ENCODE measurements at places on chromosomes 1 and 21.
A peak's percentile ranks its signal among the peaks of the same experiment; 100 is the strongest.

DNA sequence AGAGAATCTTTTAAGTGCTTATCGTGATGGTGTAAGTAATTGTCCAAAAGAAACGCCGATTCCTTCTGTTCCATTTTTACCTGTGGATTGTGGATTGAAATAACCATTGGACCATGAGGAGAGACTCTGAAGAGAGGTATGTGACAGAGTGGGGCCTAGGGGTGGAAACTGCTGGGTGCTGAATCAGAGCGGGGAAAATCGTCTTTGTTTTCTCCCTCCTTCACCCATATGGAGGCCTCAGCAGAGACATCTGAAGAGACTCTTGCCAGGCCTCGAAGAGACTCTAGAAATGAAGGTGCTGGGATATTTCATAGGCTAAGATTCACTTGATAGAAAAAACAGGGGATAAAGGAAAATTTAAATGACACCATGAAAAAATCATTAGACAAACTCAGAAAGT lies 1327.0 kb downstream of the BRINP3 start:
- DNase-seq = no peak

DNA sequence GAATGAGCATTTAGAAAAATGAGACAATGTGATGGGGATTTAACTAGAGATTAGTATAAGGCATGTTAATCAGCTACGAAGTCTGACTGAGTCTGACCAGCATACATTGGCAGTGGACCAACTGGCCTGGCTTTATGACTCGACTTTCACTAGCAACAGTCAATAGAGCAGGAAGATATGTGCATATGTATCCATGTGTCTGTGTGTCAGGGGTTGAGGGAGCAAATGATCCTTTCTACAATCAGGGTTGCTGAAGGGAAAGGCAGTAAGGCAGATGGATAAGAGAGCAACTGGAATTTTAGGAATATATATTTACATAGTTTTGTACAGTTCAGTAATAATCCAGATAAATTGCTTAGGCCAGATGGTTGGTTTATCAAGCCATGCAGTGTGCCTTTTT lies 645.6 kb downstream of the PLA2G4A start:
- no peak for DNase-seq

DNA sequence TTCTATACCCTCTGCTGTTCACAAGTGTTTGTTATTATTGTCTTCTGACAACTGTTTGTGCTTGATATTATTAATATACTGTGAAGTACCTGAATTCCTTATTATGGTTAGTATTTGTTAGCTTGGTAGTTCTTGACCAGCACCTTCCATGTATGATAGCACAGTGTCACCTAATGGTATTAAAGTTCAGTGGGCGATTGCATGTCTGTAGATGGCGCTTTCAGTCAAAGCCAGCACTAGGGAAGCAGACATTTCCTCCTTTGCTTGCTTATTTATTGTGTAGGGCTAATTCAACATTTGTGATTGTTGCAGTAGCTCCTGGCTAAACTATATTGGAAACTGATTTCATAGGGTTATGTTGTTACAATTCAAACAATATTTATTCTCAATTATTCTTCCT lies 218.0 kb downstream of the ZP4 start:
- DNase-seq = peak; percentile 0

DNA sequence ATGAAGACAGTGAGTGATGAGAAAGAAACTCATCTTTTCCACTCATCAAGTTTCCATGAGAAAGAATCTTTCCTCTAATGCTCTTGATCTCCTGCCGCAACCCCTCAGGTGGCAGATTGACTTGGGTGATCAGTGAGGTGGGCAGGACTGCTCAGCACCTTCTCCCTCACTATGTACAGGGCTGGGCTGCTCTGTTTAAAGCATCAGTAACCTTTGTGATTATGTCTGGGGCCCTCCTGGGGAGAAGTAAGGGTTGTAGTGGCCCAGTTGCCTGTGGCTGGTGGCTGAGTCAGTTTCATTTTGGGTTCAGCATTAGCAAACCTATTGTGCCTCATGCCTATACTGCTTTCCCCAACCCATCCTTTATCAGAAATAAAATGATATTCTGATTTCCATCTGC lies 366.0 kb downstream of the TTLL7 start:
- no peak for DNase-seq

GRCh38 chr1:56972976-56973375 lies 7.2 kb upstream of the C8B start:
- no peak for DNase-seq

DNA sequence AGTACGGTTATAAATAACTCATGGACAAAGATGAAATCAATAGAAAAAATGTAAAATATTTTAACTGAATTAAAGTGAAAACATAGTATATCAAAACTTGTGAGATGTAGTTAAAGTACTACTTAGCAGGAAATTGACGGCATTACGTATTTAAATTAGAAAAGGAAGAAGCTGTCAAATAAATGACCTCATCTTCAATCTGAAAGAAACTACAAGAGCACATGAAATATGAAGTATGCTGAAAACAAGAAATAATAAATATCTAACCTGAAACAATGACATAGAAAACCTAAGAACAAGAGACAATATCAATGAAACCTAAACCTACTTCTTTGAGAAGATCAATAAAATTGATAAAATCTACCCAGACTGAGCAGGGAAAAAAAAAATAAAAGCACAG lies 122.2 kb upstream of the PDE4B start:
- no peak for DNase-seq

- no peak for DNase-seq
These were observed 262.9 kb downstream of the RHOU start for GRCh38 chr1:228998179-228998578.

DNA sequence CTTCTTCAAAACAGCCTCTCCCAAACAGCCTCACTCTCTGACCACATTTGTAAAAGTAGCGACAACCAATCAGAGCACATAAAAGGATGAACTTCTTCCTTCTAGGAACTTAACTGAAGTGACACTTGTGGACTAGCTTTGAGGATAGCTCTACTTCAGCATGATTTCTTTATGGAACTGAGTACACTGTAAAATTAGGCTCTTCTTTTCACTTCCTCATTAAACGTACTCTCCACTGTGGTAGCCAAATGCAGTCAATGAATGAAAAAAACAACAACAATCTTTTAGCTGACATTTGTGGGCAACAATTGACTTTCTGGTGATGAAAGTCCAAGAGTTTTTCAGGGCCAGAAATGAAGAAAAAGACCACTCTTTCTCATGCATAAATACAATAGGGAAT lies 9.6 kb downstream of the LRRC53 start:
- no peak for DNase-seq

GRCh38 chr21:46111857-46112724 lies 14.2 kb downstream of the COL6A2 start:
- DNase-seq = no peak

DNA sequence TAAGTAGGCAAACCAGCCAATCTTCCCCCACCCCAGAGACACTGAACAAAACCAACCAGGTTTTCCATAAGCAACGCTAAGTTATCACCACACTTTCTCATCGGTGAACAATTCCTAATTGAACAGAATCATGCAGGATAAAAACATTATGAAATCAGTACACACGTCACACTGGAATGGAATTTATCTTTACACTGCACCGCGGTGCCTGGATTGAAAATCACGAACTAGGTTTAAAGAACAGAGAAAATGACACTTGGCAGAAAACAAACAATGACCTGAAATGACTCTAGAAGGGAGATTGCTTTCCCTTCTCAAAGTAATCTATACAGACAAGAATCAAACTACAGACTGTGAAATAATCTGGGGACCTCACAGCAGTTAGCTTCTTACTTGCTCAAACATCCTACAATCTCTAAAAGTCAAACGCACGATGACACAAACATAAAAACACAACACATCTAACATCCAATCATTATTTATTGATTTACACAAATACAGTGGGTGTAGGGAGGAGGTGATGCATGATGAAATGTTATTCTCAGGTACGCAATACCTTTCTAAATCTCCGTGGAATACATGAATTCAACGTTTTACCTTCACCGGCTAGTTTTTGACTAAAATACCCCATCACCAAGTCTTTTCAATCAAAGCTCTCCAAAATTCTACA lies 1.9 kb downstream of the EIF4G3 start:
- DNase-seq = no peak

DNA sequence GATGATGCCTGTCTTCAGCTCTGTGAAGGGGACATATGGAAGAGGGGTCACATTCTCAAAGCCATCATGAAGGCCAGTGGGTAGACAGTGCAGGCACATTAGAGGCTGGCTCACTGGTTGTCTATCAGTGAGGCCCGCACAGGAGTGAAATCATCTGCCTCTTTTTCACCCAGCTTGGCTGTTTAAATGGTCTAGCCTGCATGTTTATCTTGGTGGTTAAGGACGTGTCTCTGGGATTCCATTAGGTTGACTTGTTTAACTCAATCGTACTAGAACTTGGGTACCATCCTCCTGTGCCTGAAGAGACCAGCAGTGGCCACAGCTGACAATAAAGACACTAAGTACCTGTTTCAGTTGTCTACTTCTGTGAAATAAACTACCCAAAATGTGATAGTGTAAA lies 219.3 kb downstream of the PLPP3 start:
- DNase-seq = no peak

DNA sequence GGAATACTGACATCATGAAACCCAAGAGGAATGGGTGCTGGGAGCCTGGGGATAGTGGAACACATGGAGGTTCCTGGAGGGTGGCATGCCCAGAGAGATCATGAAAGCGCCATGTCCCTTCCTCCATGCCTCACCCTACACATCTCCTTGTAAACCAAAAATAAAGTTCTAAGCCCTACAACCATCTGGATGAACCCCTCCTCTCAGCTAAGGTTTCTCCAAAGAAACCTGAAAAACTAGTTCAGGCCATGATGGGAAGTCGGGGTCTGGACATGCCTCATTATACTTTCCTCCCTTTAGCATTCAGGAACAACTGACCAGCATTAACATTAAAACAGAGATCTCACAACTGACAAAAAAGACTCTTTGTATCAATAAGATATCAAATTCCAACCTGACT lies 68.5 kb downstream of the ACBD6 start:
- DNase-seq = no peak

- DNase-seq = peak; percentile 65
These were observed 64.0 kb downstream of the ADARB1 start for GRCh38 chr21:45138199-45139002.

- no peak for DNase-seq
These were observed 1.9 kb downstream of the EPHX1 start for GRCh38 chr1:225811622-225812487.

DNA sequence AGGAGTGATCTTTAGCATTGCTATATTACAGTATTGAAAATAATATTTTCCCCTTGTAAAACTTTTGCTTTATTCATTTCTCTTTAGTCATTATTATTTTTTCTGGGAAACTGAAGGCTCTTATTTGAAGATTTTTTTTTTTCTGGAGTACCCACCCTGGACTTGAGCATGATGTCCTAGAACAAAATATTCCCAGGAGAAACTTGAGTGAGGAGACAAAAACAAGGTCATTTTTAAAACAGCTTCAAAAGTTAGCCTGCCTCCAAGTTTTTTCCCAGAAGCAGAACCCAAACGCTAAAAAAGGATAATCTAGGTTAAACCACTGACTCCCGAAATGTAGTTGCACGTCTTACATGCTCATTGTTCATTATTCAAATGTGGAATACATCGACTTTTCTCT lies 160.2 kb upstream of the KCTD3 start:
- no peak for DNase-seq

DNA sequence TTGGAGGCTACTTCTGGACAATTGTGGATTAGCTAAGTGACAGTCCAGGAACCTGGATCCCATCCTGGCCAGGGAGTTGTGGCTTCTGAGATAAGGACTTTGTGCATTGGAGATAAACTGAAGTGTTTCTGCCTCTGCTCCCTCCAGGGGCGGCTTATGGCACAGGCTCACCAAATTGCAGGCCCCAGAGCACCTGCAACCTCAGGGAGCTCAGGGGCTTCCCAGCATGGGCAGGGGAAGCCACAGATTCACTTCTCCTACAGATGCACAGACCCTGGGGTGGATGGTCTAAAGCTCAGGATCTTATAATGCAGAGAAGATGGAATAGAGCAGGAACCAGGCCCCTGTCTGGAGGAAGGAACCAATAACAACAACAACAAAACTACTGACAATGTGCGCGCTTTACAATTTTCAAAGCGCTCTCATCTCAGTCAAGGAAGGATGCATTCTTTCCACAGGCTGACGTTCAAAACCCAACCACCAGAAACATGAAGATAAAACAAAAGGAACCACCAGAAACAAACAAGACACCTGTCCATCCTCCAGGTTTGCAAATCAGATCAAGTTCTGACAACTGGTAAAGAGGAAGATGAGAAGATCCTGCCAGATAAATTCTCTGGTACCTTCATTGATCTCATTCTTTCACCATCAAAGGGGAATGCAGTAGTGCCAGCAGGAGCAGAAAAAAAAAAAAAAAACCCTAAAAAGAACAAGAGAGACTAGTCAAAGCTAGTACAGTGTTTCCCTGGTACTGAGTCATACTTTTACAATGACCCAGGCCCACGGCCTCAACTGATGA lies 121.0 kb upstream of the IRF2BP2 start:
- DNase-seq = peak; percentile 94

- DNase-seq = no peak
These were observed 21.2 kb upstream of the APOBEC4 start for GRCh38 chr1:183674339-183674738.

DNA sequence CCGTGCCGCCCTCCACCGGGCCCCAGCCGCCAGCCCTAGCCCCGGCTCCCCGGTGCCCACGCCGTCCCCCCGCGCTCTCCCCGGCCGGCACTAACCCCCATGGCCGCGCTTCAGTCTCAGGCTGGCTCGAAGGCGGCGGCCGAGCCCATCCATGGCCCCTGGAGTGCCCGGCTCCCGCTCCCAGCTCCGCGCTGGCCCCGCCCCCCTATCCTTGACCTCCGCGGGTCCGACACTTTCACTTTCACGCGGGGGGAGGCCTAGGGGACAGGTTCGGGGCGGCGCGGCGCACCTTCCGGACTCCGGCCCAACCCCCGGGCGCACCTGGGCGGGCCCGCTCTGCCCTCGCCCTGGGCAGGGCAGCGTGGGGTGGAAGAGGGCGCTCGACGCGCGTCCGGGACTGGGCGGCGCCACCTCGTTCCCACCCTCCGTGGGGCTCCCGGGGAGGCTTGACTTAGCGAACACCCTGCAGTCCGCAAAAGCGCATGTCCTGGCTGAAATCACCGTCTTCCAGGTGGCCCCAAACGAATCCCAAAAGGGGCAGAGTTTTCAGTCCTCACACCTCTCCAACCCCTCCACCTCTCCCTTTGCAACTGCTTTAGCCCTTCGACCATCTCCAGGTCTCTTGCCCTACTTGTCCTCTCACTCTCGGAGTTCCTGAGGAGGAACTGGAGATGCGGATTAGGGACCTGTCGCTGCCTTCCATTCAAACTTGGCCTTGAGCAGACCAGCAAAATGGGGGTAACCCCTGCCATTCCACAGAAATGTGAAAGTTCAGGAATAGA lies 3.9 kb upstream of the DENND2D start:
- DNase-seq = peak; percentile 62

GRCh38 chr1:152029144-152029928 lies 7.5 kb downstream of the S100A11 start:
- DNase-seq = peak; percentile 51

- DNase-seq = no peak
These were observed 32.4 kb downstream of the KCNN3 start for GRCh38 chr1:154837672-154838171.

Measured in activated CD4-positive, alpha-beta T cell treated with anti-CD3 and anti-CD28 coated beads, Interleukin-2, amount 50 U/mL, for 16 hours (primary cell).